ENCODE measurements at places on chromosomes 6 and 20.

DNA sequence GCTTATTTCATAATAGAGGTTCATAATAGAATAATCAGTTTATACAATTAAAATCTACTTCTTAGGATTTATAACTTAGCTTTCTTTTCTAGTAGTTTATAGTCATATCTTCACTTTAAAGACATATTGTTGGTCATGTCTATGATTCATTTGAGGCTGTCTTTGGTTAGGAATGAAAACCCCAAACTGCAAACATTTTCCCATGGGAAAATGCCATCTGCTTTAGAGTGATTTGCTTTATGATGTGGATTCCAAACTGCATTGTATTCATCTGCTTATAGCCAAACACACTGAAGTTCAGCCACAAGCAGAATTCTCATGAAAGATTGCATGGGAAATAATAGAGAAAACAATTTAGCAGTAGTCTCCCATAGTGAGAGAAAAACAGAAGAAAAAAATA lies 128.0 kb downstream of the RFPL4B start:
- no peak for DNase-seq

GRCh38 chr6:1415416-1416063 lies 26.2 kb downstream of the FOXF2 start:
- no peak for DNase-seq

- DNase-seq: no peak
Measured at GRCh38 chr6:122657601-122658000, 47.4 kb downstream of the PKIB start.

- DNase-seq: no peak
Measured at GRCh38 chr6:143629104-143630080, 48.4 kb upstream of the PHACTR2 start.

- no peak for DNase-seq
Measured at GRCh38 chr20:15020845-15021244, 683.4 kb upstream of the FLRT3 start.

GRCh38 chr6:43901733-43902230 lies 131.8 kb downstream of the VEGFA start:
- DNase-seq: no peak

DNA sequence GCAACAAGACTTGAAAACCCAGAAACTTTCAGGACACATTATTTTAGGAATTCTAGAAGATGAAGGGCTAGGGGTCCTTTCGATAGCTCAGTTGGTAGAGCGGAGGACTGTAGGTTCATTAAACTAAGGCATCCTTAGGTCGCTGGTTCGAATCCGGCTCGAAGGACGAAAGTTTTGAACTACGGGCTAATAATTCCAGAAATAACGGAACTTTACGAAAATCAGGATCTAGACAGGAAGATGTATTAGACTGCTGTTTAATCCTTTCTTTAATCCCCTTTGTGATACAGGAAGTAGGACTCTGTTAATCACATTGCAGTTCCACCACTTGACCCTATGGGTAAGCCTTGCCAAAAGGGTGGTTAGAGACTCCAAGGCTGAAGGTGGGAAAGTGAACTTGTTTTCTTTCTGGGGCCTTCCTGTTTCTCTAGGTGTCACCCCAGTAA lies 21.2 kb upstream of the ABT1 start:
- no peak for DNase-seq

DNA sequence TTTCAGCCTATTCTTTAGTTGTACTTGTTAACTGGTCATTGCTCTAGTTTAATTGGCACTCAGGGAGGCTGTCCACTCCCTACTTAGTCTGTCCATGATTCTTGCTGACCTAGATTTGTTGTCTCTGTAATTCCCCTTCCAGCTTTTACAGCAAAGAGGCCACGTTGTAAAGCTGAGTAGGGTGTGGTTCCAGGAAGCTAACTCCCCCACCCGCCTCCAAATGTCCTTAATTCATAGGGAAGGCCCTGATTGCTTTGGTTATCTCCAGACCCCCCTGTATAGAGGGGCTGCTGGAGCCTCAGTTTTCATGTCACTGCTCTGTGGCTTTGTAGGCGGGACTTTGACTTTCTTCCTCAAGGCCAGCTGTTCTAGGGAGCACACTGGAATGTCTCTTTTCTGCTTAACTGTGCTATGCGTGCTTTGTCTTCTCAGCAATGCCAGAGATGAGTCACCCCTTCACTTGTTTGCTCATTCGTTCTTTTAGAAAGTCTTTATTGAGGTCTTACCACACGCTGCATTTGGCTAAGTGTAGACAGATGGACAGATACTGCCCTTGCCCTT lies 175.1 kb upstream of the JAG1 start:
- DNase-seq: peak; percentile 24

DNA sequence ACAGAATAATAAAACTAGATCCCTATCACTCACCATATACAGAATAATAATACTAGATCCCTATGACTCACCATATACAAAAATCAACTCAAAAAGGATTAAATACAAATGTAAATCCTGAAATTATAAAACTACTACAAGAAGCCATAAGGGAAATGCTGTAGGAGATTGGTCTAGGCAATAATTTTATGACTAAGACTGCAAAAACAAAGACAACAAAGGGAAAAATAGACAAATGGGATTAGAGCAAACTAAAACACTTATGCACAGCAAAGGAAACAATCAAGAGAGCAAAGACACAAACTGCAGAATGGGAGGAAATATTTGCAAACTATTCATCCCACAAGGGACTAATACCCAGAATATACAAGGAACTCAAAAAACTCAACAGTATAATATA lies 4.1 kb upstream of the RNF217 start:
- peak; percentile 36 for DNase-seq

DNA sequence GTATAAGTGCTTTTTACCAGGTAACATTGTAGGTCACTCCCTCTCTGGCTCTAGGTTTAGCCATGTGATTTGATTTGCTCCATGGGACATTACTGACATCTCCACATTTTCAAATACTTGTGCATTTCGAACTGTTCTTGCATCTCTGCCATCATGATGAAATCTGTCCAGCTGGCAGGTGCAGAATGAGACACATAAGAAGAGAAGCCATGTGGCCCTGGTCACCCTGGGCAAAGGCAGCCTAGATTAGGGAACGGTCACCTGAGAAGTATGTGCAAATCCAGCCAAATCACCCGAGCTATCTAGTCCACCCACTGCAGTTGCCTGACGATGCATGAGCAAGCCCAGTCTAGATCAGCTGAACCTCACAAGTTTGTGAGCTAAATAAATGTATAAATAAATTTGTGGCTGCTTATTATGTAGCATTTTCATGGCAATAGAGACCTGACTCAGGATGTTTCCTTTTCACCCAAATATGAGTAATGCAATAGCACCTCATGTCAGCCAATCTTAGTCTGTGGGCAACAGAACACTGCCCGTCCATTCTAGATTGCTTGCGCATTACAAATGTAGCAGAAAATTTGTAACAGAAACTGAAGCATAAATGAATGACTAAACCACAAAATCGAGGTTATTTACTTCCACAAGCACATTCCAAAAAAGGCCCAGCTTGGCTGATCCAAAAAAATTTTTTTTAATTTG lies 115.2 kb downstream of the PAK5 start:
- DNase-seq: no peak

- DNase-seq: peak; percentile 18
Measured at GRCh38 chr20:47016068-47016664, 121.5 kb downstream of the EYA2 start.

- peak; percentile 25 for DNase-seq
Measured at GRCh38 chr6:13614126-13614925, 809 bp upstream of the NOL7 start.

DNA sequence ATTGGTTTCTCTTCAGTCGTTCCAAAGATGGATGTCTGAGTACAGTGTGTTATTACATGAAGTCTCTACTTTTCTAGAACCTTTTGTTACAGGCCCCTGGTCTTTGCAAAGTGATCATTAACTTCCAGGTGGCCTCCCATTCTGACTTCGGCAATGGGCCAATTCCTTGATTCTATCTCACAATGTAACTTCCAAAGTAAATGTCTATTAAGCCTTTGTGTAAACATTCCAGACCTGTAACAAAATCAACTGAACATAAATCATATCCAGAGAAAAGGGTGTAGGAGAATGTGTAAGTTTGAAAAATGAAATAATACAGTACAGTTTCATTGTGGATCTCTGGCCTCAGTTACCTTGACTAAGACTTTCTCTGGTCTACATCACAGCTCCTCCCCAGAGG lies 187.8 kb upstream of the JAG1 start:
- peak; percentile 25 for DNase-seq

DNA sequence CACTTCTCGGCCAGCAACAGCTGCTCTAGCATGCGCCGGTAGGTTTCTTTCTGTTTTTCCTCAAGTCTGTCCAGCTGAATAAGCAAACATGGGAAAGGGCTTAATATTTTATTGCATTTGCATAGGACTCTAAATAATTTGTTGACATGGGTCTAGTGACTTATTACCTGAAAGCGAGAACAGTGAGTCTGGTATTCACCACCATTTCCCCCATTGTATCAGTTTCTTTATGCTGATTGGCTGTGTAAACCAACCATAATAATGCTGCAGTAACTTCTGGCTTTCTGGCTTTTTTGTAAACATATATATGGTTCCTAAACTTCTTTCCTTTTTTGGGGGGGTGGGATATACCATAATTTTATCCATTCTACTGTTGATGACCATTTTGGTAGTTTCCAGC lies 69.1 kb upstream of the TMEM30A start:
- no peak for DNase-seq

DNA sequence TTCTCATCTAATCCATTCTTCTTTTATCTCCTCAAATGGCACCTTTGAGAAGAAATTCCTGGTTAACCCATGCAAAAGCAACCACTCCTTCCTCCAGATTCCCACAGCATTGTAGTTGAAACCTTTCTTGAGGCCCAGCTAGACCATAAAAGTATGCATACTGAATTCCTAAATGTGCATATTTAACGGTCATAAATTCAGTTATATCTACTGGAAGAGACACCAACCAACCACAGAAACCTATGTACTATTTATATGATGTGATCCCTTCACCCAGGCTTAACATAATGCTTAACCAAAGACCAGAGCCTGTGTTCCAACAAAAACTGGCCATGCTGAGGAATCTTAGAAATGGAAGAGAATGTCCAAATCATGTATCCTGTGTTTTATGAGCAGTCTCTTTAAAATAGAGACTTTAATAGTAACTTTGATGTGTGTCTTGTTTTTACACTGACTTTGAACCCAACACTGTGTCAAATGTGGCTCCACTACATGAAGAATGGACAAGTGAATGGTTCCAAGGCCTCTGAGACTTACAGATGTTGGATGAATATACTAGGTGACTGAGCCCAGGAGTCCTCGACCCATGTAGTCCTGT lies 11.4 kb upstream of the TAF8 start:
- DNase-seq: no peak

DNA sequence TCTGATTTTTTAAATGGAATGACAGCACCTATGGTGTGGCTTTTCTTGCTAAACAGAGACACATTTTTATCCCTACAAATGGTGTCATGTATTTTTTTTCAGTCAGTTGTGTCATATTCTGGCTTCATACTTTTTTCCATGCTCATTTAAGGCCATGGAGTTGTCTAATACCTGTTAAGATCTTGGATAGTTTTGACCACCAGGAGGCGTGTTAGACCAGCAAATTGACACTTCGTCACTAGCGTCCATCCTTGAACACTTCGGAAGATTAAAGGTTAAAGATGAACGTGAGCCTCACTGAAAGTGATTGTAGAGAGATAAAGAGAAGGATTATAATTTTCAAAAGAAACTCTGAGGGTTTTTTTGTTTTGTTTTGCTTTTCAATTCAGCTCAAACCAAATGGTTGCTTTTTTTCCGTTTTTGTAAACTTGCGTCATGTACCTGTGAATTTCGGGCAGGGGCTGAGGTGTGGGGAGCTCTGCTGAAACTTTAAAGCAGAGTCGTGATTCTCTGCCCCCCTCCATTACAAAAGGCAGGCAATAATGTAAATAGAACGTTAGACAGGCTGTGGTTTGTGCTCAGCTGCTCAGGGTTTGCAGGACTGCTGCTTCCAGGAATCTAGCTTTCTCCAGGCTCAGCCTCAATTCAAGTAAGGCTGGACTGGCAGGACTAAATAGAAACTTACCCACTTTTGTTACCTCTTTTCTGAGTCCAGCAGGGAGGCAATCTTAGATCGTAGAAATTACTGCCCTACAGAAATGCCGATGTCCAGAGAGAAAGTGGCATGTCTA lies 245.1 kb downstream of the FOXA2 start:
- DNase-seq: peak; percentile 61

- DNase-seq: no peak
Measured at GRCh38 chr6:118581489-118581959, 33.4 kb downstream of the PLN start.

- peak; percentile 44 for DNase-seq
Measured at GRCh38 chr6:6003621-6004366, 2.9 kb downstream of the NRN1 start.

DNA sequence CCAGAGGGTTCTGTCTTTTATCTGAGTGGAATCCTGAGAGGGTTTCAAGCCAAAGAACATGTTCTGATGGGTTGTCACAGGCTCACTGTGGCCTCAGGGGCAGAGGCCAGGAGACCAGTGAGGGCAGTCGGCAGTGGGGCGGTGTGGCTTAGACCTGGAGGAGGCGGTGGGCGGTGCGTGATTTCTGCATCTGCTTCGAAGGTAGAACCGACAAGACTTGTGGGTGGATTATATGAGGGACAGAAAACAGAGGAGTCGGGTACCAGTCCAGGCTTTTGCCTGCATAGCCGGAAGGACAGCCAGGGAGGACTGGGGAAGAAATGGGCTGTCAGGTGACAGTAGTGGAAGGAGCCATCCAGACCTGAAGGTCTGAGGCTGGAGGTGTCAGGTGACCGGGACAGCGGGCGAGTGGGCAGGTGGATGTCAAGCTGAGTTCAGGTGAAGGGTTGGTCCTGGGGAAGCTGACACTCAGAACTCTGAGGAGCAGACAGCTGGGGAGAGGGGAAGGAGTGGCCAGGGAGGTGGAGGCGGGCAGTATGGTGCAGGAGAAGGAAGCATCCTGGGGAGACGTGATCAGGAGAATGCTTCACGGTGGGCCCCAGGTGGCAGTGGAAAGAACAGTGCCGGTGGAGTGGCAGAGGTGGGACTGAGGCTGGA lies 3.1 kb downstream of the CTSZ start:
- DNase-seq: no peak

GRCh38 chr6:142853244-142854180 lies 91.5 kb downstream of the HIVEP2 start:
- DNase-seq: no peak

- no peak for DNase-seq
Measured at GRCh38 chr6:41331401-41332150, 3.8 kb upstream of the NCR2 start.

DNA sequence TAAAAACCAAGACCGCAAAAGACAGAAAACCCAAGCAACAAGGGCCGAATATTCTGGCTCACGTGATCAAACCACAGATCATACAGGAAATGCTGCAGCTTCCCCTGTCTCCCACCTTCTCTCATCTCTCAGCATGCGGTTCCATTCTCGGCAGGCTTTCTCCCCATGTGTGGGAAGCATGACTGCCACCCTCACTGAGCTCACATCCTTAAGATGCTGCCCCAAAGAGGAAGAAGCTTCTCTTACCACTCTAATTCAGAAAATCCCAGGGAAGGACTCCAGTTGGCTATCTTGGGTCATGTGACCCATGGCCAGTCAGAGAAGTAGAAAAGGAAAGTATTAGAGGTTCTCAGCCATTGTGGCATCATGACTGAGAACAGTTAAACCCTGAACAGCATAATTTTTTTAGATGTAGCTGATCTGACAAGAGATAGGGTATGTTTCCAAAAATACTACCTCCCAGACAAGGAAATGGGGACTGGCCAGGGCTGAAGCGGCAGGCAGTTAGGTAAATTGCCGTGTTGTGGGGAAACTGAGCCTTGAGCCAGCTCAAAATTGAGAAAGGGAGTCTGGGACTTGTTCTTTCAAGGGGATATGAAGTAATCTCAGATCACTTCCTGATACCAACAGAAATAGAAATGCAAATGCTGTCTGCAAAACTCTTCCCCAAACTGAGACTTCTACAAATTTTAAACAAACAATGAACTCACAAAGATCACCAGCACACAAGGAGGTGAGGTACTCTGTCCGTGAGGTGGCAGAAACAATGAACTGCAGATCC lies 37.1 kb upstream of the GRM4 start:
- DNase-seq: no peak
